RCC 7860 (cell line): ENCODE measurements at places on chromosomes 7 and 10.

- DNase-seq: no peak
Measured at GRCh38 chr7:150820148-150820547, 19.6 kb downstream of the TMEM176A start.

DNA sequence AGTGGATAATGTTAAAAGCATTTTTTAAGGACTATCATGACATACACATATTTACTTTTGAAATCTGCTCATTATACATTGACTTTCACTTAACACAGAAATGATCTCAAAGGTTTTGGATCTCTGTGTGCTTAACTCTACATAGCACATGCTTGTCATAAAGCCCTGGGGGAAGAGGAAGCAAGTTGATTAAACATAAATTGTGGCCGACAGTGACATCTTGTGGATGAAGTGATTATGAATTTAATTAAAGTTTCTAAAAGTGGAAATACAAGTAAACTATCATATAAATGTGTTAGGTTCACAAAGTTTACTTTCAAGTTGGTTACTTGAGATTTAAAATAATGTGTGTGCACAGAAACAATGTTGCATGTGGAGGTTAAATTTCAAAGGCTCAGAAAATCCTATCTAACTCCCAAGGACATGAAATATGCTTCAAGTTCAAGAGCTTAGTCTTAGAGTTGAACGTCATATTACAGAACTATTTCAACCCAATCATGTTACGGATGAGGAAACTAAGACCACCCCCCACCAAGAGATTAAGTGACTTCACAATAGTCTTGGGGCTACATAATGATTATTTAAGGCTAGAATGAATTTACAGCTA lies 1247.8 kb downstream of the GATA3 start:
- DNase-seq: peak; percentile 17

GRCh38 chr10:117638200-117638599 lies 95.7 kb downstream of the EMX2 start:
- DNase-seq: no peak

GRCh38 chr10:60234551-60234950 lies 155.1 kb downstream of the ANK3 start:
- no peak for DNase-seq

DNA sequence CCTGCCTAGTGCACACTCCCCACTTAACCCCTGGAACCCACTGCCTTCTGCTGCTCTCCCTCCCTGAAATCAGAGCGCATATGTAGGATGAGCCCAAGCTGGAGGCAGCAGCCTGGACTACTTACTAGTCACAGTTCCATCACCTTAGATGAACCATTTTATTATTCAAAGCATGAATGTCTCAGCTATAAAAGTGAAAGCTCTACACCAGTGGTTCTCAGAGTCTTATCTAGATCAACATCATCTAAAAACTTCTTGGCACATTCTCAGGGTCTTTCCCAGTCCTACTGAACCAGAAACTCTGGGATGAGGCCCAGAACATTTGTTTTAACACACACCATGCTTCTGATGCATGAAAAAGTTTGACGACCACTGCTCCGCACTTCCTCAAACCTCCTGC lies 100.3 kb upstream of the ANK3 start:
- DNase-seq: no peak

DNA sequence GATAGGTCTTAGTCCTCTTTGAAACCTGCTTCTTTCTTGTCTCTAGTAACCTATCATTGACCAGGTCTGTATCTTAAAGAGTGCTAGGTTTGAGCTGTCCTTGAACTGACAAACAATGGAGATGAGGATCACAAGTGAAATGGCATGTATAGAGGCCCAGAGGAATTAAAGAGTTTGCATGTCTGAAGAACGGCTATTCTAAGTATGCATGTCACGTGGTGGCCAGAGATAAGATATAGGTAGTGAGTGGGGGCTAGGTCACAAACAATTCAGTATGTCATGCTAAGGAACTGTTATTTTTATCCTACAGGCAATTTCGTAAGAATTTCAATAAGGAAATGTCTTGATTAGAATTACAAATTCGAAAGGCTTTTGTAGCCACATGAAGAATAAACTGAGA lies 95.3 kb downstream of the SUGCT start:
- DNase-seq: no peak

DNA sequence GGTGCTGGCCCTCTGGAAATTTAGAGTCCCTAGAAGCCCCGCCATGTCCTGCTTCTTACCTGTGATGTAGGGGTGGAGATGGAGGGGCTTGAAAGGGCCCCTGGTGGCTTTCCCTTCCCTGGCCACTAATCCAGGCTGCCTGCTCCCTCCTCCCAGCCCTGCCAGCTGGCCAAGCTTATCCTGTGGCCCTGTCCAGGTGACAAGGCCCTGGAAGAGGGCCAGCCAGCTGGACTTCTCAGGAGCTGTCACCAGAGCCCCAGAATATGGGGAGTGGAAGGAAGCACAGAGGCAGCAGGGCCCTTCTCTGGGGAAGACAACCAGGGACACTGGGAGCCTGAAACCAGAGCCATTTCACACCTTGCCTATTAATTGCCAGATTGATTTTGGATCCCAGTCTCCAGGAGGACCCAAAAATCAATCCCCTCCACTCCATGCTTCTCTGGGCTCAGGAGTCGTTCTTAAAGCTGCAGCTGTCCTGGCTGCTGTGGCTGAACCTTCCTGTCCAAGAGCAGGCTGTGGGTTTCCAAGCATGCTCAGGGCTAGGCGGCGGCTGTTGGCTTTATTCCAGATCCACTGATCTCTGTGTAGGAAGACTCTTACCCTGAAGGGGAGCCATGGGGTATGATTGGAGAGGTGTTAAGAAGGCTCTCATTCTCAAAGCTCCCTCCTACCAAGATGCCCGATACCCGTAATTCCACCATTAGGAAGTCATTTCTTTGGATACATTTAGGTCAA lies 52.6 kb upstream of the PCBD1 start:
- DNase-seq: no peak

- DNase-seq: no peak
Measured at GRCh38 chr10:51266496-51266895, 192.2 kb downstream of the PRKG1 start.

DNA sequence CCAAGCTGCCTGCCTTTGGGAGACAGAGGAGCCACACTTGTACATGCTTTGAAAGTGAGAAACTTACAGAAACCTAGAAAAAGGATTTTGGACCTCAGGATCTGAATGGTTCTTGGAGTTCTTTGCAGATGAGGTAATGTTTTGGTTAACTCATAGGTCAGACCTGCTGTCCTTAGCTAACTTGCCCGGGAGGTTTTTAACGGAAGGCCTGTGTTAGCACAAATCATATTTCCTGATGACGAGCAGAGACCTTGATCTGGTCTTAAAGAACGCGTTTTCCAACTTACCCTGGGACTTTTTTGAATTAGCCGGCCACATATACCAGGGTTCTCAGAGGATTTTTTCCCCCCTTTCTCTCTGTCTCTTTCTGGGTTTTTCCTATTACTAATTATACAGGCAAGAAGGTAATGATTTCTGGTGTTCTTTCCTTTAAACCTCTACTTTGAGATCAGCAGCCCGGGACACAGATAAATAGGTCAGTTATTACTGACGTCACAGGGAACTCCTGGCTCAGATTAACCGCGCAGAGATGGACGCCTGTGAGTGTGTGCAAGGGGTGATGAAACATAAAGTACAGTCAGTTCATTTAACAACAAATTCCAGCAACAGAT lies 101.7 kb upstream of the KLF6 start:
- peak; percentile 95 for DNase-seq

GRCh38 chr7:27921081-27921836 lies 181.3 kb downstream of the TAX1BP1 start:
- peak; percentile 83 for DNase-seq

- no peak for DNase-seq
Measured at GRCh38 chr7:107494315-107494751, 24.5 kb downstream of the GPR22 start.

DNA sequence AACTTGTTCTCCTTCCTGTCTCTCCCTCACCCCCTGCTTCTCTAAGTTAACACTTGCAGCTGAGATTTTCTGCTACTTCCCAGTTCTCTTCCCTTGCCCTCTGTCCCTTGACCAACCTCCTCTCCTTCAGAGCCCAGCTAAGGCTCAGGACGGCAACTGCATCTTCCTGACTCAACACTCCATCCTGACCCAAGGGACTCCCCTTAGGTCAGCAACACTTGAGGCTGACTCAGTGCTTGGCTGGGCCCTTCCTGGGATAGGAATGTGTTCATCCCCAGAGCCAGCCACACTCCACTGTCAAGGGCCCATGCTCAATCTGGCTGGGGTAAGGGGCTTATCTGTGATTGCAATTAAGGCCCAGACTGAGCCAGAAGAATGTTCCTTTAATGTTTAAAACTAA lies 3.4 kb downstream of the CALHM2 start:
- DNase-seq: peak; percentile 61

- DNase-seq: no peak
Measured at GRCh38 chr10:38050212-38050611, 39.7 kb downstream of the ZNF33A start.

DNA sequence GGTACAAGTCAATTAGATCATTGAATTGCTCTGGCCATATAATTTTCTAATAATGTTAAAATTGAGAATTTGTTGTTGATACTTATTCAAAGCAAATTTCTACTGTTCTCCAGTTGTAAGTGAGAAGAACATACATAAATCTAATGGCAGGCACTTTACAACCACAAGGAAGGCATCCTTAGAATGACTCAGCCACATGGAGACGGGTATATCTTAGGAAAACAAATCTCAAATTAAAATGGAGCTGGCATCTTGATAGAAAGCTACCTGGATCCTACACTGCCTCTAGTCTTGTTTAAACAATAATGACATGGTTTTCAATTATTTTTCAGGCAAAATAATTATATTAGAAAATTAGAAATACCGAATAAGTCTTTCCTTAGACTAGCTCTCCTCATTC lies 1183.7 kb upstream of the SORCS1 start:
- no peak for DNase-seq

- no peak for DNase-seq
Measured at GRCh38 chr10:32326680-32327363, 20.1 kb downstream of the EPC1 start.

- no peak for DNase-seq
Measured at GRCh38 chr7:77958436-77958835, 159.9 kb downstream of the PHTF2 start.

DNA sequence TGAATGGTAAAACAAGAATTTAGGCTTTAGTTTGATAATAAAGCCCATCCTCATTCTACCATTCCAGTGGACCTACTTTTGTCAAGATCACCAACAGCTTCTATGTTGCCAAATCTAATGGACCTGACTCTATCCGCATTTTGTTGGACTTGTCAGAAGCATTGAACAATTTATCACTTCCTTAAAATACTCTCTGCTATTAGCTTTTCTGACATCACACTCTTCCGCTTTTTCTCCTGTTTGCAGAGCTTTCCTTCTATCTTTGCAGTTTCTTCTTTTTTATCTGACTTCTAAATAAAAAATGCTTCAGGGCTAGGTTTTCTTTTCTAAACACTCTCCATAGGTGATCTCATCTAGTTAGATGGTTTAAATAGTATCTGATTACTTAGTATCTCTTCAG lies 42.7 kb upstream of the SMIM30 start:
- DNase-seq: no peak

- DNase-seq: peak; percentile 69
Measured at GRCh38 chr7:94632338-94633013, 23.5 kb downstream of the SGCE start.

DNA sequence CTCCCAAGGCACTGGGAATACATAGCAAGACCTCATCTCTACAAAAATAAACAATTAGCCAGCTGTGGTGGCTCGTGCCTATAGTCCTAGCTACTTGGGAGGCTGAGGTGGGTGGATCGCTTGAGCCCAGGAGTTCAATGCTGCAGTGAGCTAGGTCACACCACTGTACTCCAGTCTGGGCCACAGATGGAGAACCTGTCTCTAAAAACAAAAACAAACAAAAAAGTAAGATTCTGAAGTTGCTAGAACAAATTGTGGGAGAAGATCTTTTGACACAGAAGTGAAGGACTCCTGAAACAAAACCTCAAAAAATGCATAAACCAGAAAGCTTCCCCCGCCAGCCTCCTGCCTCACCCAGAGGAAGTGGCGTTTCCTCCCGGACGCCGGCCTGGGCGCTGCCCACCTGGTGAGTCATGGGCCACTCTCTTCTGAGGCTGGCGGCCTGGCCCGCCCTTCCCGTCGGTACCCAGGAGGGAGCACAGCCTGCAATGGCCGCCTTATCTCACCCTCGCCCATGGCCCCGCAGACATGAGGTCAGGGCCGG lies 25.4 kb upstream of the ELN start:
- peak; percentile 72 for DNase-seq

DNA sequence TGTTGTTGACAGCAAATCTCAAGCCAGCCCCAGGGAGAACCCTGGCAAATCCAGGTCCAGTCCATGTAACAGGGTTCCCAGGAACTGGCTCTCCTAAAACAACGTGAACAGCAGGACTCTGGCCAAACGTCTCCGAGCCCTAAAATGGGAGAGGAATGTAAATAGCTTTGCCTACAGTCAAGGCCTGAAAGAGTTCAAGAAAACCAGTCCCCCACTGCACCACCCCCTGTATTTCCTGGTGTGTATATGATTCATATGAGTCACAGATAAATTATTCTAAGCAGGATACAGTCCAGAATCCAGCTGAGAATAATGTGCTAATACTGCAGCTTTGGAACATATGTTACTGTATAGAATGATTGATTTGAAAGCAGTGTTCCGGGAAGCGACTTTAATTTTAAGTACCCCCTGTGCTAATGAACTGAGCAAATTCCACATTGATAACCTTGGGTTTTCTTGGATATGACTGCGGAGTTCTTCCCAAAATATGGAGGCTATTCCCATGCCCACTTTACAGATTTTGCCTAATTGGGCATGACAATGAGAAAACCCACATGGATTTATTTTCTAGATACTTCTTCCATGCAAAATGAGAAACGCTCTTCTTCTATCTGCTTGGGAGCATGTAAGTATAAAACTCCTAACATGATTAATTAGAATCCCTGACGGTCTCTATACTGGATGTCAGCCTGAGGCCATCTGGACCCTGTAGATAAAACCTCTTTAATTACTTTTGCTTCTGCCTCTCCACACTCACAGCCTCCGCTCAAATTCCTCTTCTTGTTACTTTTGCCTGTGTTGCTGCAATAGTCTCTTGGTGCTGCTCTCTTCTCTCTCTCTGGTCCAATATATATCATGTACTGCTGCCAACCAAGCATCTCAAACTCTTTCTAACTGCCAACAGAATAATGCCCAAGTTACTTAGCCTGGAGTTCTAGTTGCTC lies 50.2 kb downstream of the LAMB4 start:
- peak; percentile 45 for DNase-seq
